ENCODE measurements at places on chromosomes 6 and 20.

DNA sequence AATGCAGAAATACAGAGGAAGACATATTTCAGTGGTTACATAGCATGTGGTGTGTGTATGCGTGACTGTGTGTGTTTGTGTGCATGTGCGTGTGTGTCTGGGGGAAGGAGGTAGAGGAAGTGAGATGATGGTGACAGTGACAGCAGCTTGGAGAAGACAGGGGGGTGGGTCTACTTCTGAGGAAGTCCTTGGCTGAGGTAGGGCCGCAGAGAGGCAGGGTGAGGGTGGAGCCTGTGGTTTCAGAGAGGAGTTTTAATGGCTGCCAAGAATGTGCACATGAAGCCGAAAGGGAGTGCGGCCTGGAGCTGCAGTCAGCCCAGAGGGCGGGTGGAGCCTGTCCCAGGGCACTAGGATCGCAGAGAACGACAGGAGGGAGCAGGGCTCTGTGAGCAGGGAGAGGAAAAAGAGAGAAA, 22.7 kb upstream of the RNF24 start:
- peak; percentile 98 for DNase-seq

- no peak for DNase-seq
Measured at GRCh38 chr6:142856624-142857232, 88.2 kb downstream of the HIVEP2 start.

DNA sequence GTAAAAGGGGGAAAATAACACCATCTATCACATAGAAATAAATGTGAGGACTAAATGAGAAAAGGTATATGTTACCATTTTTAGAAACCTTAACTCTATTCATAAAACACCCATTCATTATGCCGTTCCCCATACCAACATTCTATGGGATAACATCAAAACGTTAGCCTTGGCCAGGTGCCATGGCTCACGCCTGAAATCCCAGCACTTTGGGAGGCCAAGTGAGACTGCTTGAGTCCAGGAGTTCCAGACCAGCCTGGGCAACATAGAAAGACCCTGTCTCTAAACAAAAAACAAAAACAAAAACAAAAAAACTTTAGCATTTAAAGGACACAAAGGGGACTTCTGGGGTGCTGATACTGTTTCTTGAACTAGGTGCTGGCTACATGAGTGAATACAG, 1.3 kb downstream of the PIGU start:
- DNase-seq = no peak

GRCh38 chr6:4920914-4921410, 82.9 kb downstream of the RPP40 start:
- no peak for DNase-seq

GRCh38 chr20:45088247-45088646, 12.7 kb downstream of the KCNS1 start:
- DNase-seq = no peak

All from islet precursor cell (in vitro differentiated cells).